Fibroblast of skin of abdomen (primary cell): ENCODE measurements at places on chromosomes 4 and X.

GRCh38 chr4:121164291-121164690 lies at the start of gene TNIP3:
TNIP3 (minus strand) TSS chr4:121164321; CDS start chr4:121164125, 196 bp downstream.
- peak; percentile 61 for DNase-seq

DNA sequence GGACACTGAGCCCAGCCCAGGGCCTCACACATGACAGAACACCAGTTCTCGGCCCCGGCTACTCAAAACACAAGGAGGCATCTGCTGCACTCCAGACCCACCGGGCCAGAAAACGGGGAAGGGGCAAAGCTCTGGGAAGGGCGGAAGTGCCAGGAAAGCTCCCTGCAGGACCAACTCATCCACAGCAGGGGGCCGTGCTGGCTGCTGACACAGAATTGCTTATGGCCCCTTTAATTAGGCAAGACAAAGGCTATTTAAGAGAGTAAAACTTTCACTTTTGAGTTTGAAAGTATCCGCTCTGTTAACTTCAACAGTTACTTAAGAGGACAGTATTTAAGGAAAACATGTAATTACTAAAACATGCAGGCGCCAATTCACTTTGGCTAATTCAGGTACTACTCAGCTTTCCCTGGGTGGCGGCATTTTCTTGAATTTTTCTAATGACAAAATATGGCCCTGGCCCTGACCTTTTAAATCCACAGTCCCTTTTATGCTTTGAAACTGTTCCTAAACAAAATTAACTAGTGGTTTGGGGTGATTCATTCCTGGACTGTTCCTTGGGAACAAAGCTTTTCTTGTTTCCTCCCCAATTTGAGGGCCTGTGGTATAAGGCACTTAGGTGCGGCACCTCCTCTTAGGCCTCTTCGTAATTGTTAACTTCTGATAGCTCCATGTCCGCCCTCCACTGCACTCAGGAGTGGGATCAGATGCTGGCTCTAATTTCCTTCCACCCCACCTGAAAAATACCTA lies 40.4 kb downstream of the NSG1 start:
- DNase-seq, result no peak

- DNase-seq, result no peak
Observed at GRCh38 chr4:82765134-82765533, 33.5 kb downstream of the SCD5 start.

DNA sequence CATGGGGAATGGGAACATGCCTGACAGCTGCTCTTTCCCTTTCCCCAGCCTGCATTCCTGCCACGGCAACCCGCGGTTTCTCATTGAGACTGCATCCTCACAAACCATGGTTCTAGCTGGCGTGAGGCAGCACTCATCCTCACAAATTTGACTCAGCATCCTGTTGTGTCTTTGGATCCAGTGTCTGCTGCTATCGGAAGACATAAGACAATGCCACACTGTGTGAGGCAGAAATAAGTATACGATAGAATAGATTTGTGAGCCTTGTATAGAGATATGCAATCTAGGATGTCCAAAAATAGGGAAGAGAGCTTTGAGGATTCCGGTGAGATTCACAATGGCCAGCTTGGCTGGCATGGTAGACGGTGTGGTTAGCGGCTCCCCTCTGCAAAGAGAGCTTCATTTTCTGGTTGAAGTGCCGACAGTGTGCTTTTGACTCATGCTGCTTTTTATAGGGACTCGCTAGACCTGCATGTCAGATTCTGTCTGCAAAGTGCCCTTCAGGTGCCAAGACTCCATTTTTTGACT lies 161.3 kb upstream of the PSAPL1 start:
- DNase-seq, result peak; percentile 20

GRCh38 chr4:2994917-2995316 lies 31.5 kb downstream of the GRK4 start:
- no peak for DNase-seq

DNA sequence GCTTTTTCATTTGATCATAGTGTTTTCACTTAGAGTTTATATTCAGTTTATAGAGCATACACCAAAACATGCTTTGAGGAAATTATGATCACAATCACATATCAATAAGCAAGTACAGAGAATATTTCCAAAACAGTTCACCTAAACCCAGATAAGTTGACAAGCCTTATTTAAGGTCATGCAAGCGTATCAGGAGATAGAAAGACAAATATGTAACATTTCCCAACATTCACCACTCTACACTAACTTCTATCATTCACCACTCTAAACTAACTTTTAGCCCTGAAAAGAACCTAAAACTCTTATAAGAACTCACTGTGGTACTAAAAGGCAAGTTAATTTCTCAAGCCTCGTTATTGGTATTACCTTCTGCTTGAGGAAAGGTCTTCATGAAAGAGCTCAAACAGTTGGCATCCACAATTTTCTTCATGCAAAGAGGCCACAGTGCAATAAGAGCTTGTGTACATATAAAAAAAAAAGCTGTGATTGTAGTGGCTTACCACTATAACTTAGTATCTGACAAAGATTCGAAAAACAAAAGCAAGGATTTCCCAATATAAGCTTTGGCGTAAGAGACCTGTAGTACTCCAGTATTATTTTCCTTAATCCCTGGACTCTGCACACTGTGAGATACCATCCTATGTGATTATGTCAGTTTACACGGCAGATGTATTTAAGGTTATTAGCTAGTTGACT lies 903.3 kb downstream of the STIM2 start:
- DNase-seq, result no peak

- peak; percentile 48 for DNase-seq
Observed at GRCh38 chr4:112327965-112328733, 31.0 kb downstream of the ALPK1 start.

- peak; percentile 22 for DNase-seq
Observed at GRCh38 chr4:98838977-98839618, 89.8 kb downstream of the EIF4E start.

DNA sequence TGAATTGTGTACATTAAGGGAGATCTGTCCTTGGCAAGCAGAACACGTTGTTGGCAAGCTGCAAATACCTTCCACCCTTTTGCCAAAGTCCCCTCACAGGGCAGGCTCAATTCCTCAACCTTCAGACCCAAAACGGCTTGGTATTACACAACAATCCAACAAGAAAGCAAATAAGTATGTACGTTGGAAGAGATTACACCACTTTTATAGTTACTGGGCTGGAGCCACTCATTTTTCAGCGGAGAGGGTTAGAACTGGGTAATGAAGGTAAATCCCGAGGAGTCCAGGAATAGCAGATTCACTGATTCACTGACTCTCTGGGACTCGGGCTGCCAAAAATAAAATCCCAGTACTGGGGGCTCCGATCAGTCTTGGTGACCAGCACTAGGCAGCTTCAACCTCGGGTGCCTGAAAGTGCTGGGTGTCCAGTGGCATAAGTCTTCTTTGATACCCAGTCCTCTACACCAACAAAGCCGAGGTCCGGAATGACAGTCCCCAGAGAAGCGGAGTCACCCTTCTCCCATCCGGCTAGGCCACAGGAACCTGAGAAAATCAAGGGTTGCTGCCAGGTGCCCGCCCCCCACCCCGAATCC lies 587 bp downstream of the TIMM8A start:
- no peak for DNase-seq

GRCh38 chr4:10466161-10466560 lies 8.9 kb upstream of the ZNF518B start:
- no peak for DNase-seq

- DNase-seq, result peak; percentile 30
Observed at GRCh38 chr4:26323821-26324220, 3.0 kb downstream of the RBPJ start.

DNA sequence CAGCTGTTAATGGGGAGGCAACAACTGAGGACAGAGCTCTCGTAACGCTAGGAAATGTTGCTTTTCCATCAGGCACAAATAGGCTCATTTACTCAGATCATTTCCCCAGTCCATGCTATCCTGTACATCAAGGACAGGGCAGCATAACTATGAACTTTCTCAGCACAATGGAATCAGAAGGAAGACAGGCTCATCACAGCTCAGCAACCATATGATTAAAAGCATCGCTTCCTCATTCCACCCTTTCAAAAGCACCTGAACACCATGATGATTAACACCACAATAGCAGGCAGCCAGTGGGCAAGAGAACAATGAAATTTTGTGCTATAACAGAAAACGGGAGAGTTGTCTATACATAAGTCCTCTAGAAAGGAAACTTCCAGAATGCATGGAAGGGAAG lies 297.8 kb downstream of the ZNF674 start:
- DNase-seq, result no peak

DNA sequence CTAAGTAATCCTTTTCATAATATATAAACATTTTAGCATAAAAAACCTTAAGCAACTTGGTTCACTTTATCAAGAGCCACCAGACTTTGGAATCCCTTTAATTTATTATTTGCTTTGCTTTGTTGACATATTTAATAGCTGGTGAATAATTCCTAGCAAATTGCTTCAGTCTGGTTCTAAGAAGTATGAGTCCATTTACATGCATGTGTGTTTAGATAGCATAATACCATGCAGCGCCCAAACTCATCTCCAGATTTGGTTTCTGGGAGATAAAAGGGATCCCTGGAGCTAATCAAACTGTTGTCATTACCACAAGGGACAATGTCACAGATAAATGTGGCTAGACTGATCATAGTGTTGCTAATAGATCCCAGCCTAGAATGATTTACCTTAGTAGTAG lies 111.8 kb downstream of the TMEM144 start:
- no peak for DNase-seq

- no peak for DNase-seq
Observed at GRCh38 chr4:187827631-187828030, 167.9 kb upstream of the ZFP42 start.

DNA sequence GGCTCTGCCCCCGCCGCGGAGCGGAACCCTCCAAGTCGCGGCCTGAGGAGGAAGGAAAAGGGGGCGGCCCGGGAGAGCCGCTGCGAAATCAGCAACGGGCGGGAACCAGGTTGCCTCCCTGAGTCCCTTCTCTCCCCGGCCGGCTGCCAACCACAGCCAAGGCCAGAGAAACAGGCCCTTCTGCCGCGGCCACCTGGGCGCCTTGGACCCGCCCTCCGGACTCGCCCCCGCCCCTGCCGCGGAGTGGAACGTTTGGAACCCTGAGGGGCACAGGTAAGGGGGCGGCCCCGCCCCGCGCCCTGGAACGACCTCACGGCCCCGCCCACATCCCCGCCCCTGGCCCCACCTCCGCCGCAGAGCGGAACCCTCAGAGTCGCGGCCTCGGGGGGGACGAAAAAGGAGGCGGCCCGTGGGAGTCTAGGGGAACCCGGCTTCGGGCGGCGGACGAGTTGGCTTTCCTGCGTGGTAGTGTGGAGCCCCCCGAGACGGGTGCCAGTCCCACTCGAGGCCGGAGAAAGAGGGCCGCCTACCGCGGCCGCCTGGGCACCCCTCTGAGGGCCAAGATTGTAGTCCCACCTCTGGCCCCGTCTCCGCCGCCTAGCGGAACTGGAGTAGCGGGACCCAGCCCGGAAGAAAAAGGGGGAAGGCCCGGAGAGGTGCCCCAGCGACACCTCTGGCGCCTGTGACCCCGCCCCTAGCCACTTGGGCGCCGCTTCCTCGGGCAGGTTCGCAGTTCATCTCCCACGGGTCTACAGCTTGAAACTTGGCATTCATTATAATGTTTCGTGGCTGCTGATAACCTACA lies 669 bp upstream of the PHKA2 start:
- DNase-seq, result peak; percentile 71

DNA sequence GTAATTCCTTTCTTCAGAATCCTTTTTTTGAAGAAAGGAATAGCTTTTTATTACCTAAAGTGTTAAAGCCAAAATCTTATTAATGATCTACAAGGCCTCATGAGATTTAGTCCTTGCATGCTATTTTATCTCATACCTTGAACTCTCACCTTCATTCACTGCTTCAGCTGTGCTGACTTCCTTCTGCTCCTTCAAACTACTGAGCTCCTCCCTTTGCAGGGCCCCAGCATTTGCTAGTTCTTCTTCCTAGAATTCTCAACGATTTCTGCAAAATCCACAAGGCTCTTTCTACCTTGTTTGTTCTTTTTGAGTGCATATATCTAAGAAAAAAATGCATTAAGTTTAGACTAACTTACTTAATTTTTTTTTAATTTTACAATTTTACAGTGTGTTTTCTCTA lies 619.5 kb downstream of the EPHA5 start:
- no peak for DNase-seq

- no peak for DNase-seq
Observed at GRCh38 chr4:125155251-125155650, 159.5 kb upstream of the FAT4 start.

- DNase-seq, result no peak
Observed at GRCh38 chr4:8325291-8325973, 55.9 kb downstream of the HTRA3 start.

GRCh38 chr4:153452658-153453378 lies 13.3 kb upstream of the TMEM131L start:
- DNase-seq, result no peak

DNA sequence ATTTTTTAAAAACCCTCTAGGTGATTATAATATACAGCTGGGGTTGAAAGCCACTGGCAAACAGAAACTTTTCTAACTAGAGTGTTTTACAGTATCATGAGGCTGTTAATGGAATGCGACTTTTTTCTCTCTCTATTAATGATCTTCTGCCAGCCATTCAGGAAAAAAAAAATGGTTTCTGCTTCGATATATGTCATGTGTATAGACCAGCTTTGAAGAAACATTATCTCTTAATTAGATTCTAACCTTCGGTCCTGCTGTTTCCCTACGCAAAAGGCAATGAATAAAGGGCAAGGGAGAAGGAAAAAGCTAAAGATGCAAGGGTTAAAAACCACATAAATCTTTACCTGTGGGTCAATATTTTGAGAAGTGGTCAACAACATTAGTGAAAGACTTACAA lies 1662.1 kb upstream of the TENM3 start:
- DNase-seq, result no peak

DNA sequence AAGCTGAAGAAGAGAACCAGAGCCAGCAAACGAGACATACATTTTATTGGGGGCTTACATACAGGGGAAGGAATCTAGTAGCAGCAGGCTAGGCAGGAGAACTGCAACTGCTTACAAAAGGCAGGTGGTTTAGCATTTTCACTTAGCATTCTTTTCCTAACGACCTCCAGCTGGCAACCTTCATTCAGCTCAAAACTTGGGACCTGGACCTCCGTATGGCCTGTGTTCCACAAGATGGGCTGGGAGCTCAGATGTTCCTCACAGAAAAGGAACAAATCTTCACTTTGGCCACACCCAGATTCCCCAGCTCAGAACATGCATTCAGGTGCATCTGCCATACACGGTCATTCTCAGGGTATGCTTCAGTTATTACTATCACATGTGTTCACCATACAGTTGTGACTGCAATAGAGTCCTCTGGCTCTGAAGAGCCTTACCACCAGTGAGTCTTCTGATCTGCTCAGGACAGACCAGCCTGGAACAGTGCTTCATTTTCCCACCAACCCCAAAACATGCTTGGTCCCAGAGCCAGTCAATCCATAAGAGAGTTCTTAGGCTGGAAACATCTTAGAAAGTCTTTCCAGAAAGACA lies 29.6 kb upstream of the AP1AR start:
- no peak for DNase-seq

- no peak for DNase-seq
Observed at GRCh38 chr4:85368932-85369331, 106.0 kb upstream of the ARHGAP24 start.

- no peak for DNase-seq
Observed at GRCh38 chr4:8915201-8916200, 43.9 kb upstream of the HMX1 start.

DNA sequence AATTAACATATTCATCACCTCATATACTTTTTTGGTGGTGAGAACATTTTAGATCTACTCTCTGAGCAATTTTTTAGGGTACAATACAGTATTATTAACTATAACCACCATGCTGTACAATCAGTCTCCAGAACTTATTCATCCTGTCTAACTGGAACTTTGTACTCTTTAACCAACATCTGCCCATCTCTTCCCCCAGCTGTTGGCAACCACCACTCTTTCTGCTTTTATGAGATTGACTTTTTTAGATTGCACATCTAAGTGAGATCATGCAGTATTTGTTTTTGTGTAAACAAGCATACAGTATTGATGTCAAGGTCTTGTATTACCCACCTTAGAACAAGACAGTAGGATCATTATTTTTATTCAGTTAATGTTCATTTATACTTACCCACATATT lies 516.8 kb downstream of the RPA4 start:
- DNase-seq, result no peak
